ENCODE measurements at places on chromosomes 7 and 10.

GRCh38 chr7:55043691-55044370, 25.0 kb downstream of the EGFR start:
- no peak overlapping the region for H3K4me3 ChIP-seq
- no peaks in the 10 kb centered on the region for H3K36me3 ChIP-seq
- no peak for DNase-seq
- peak overlapping the region; percentile 75 for H3K27ac ChIP-seq
- H3K4me1 ChIP-seq, result peaks cover 28% of the 10 kb centered on the region
- H3K27me3 ChIP-seq, result no peaks in the 10 kb centered on the region

DNA sequence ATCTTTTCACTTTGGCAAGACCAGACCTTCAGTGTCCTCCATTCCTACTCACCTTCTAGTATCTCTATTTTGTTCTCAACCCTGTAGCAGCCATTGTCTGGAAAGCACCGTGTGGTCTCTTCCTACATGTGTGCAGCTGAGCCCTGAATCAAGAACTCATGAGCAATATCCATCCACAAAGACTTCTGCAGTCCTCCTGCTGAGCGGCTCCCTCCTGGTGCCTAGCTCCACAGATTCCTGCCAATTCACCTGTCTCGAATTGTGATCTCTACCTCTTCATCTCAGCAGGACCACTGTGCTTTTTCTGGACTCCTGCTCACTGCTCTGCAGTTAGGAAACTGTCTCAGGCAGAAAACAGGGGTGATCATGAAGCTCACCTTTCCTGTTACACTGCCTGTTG, 118.8 kb downstream of the RELN start:
- H3K27me3 ChIP-seq, result no peaks in the 10 kb centered on the region
- H3K4me3 ChIP-seq, result no peak overlapping the region
- H3K27ac ChIP-seq, result no peak overlapping the region

- no peak for DNase-seq
- no peak overlapping the region for H3K27ac ChIP-seq
- no peaks in the 10 kb centered on the region for H3K27me3 ChIP-seq
- peaks cover 9% of the 10 kb centered on the region for H3K36me3 ChIP-seq
These were observed 90.3 kb upstream of the FAM133B start for GRCh38 chr7:92680442-92680841.

GRCh38 chr10:129966370-129966888, 2.4 kb upstream of the EBF3 start:
- peaks cover 43% of the 10 kb centered on the region for H3K27me3 ChIP-seq
- peaks cover 12% of the 10 kb centered on the region for H3K36me3 ChIP-seq
- DNase-seq, result peak; percentile 87

GRCh38 chr10:127883516-127883915, 9.2 kb downstream of the CLRN3 start:
- no peak for DNase-seq
- H3K4me1 ChIP-seq, result peaks cover 37% of the 10 kb centered on the region
- peaks cover 4% of the 10 kb centered on the region for H3K27me3 ChIP-seq
- no peak overlapping the region for H3K27ac ChIP-seq

GRCh38 chr7:27532314-27532713, 130.4 kb downstream of the HIBADH start:
- no peaks in the 10 kb centered on the region for H3K4me1 ChIP-seq
- no peak overlapping the region for H3K27ac ChIP-seq
- no peak for DNase-seq
- no peak overlapping the region for H3K4me3 ChIP-seq
- H3K36me3 ChIP-seq, result peaks cover 10% of the 10 kb centered on the region

DNA sequence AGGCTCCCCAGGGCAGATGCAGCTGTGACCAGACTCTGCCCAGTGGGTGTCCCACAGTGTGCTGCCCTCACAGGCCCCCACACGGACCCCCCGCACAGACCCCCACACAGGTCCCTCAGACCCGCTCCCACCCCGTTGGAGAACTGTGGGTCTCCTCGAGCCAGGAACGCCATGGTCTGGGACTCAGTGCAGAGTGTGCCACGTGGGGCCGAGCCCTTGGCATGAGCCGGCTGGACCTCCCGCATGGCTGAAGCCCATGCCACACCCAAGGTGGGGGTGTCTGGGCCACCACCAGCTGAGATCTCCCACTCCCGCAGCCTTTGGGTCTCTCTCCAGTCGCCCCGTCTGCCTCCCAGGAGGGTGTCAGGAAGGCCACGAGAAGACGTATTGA, 34.3 kb downstream of the JAKMIP3 start:
- H3K27me3 ChIP-seq, result peaks cover 52% of the 10 kb centered on the region
- H3K4me3 ChIP-seq, result no peak overlapping the region
- H3K4me1 ChIP-seq, result no peaks in the 10 kb centered on the region
- H3K36me3 ChIP-seq, result no peaks in the 10 kb centered on the region
- H3K27ac ChIP-seq, result no peak overlapping the region

- no peak for DNase-seq
- no peak overlapping the region for H3K4me3 ChIP-seq
- no peak overlapping the region for H3K27ac ChIP-seq
- no peaks in the 10 kb centered on the region for H3K27me3 ChIP-seq
- H3K4me1 ChIP-seq, result peaks cover 16% of the 10 kb centered on the region
These were observed 139.8 kb upstream of the AOAH start for GRCh38 chr7:36863901-36864701.

DNA sequence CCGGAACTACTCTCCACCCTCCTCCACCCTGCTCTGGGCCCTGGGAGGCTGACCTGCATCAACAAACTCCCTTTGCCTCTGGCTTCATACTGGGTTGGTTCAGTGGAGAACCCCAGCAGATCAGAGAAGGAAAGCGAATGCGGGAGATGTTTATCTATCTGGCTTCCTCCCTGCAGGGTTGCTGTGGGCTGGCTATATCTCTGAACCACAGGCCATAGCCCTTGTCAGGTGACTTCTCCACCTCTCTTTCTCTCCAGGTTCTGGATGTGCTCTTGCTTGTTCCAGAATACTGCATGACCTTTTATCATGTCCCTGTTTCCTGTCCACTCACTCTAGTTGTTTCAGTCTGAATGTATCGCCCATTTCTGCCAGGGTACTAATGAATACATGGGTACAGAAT, 51.7 kb upstream of the IFRD1 start:
- no peak for DNase-seq
- no peaks in the 10 kb centered on the region for H3K36me3 ChIP-seq
- no peak overlapping the region for H3K4me3 ChIP-seq
- no peaks in the 10 kb centered on the region for H3K4me1 ChIP-seq
- no peak overlapping the region for H3K27ac ChIP-seq

DNA sequence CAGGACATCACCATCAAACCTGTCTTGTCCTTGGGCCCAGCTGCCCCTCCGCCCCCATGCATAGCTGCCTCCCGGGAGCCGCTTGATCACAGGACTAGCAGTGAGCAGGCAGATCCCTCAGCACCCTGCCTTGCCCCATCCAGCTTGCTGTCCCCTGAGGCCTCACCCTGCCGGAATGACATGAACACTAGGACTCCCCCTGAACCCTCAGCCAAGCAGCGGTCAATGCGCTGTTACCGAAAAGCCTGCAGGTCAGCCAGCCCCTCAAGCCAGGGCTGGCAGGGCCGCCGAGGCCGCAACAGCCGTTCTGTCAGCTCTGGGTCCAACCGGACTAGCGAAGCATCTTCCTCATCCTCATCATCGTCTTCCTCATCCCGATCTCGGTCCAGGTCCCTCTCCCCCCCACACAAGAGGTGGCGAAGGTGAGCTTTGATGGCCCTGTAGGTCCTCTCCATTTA, 5.2 kb upstream of the NOLC1 start:
- peaks cover 70% of the 10 kb centered on the region for H3K36me3 ChIP-seq
- H3K4me3 ChIP-seq, result no peak overlapping the region
- H3K27ac ChIP-seq, result no peak overlapping the region
- H3K4me1 ChIP-seq, result peaks cover 5% of the 10 kb centered on the region
- no peaks in the 10 kb centered on the region for H3K27me3 ChIP-seq

- no peak overlapping the region for H3K4me3 ChIP-seq
- H3K27me3 ChIP-seq, result peaks cover 3% of the 10 kb centered on the region
- no peaks in the 10 kb centered on the region for H3K36me3 ChIP-seq
- peak; percentile 75 for DNase-seq
- no peak overlapping the region for H3K27ac ChIP-seq
These were observed 3.0 kb upstream of the CALHM3 start for GRCh38 chr10:103481974-103482531.

DNA sequence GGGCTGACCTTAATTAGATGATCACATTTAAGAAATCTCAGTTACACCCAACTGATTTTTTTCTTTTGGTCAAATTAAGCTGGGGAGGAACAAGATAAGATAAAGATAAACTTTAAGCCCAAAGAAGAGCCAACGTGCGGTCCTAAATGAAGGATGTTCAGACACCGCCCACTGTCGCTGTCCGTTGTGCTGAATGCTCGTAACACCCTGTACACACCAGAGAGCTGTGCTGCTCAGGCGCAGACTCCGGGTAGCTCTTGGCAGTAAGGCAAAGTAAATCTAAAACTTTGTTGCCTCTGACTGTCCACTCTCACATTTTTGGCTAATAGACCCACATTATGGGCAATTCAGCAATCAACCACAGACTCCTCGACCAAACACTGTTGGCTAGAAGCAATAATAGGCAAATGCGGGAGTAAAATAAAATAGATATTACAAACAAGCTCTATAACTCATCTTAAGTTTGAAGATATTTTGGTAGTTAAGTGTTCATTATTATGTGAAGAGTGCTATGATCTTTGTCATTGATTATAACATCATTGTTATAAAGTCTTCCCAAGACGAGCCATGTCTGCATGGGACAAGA, 57.1 kb downstream of the PLPP4 start:
- no peaks in the 10 kb centered on the region for H3K36me3 ChIP-seq
- peak; percentile 73 for DNase-seq
- H3K4me3 ChIP-seq, result no peak overlapping the region
- H3K27me3 ChIP-seq, result no peaks in the 10 kb centered on the region
- no peak overlapping the region for H3K27ac ChIP-seq
- H3K4me1 ChIP-seq, result no peaks in the 10 kb centered on the region

DNA sequence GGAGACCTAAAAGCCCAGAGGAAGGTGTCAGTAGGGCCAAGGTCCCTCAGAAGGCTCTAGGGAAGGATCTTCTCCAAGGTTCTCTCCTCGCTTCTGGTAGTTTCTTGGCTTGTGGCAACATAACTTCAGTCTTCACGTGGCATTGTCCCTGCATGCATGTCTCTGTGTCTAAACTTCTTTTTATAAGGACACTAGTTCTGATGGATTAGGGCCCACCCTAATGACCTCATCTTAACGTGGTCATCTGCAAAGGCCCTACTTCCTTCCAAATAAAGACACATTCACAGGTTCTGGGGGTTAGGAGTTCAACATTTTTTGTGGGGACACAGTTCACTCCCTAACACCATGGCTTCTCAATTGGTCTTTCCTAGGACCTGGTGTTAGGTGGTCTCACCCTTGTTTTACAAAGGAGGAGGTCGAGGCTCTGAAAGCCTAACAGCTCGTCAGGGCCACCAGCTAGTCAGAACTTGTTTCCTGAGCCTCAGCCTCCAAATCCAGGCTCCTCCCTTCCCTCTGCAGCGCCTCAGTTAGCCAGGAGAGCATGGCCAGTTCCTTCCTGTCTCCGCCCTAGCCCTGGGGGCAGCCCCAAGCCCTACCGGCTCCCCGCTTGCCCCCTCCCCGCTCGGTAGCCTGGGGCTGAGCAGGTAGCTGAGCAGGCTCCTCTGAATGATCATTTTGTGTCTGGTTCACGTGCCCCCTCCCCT, 109.7 kb upstream of the PPIF start:
- DNase-seq, result no peak
- H3K36me3 ChIP-seq, result peaks cover 6% of the 10 kb centered on the region
- peaks cover 35% of the 10 kb centered on the region for H3K4me1 ChIP-seq
- peaks cover 6% of the 10 kb centered on the region for H3K27me3 ChIP-seq
- peak overlapping the region; percentile 45 for H3K27ac ChIP-seq

GRCh38 chr10:129135624-129136023, 331.4 kb upstream of the MGMT start:
- H3K27ac ChIP-seq, result no peak overlapping the region
- H3K4me1 ChIP-seq, result peaks cover 2% of the 10 kb centered on the region
- H3K36me3 ChIP-seq, result no peaks in the 10 kb centered on the region
- H3K27me3 ChIP-seq, result peaks cover 2% of the 10 kb centered on the region
- no peak for DNase-seq

DNA sequence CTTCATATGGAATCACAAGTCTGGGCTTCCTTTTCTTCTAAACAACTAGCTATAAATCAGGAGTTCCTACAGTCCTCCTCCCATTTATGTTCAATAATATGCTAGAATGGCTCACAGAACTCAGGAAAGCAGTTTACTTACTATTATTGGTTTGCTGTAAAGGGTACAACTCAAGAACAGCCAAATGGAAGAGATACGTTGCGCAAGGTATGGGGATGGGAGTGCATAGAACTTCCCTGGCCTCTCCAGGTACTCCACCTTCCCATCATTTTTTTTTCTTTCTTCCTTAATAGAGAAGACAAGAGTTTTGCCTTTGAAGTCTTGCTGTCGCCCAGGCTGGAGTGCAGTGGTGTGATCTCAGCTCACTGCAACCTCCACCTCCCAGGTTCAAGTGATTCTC, 27.1 kb upstream of the SEMA4G start:
- no peak overlapping the region for H3K27ac ChIP-seq
- H3K4me3 ChIP-seq, result no peak overlapping the region
- no peak for DNase-seq

DNA sequence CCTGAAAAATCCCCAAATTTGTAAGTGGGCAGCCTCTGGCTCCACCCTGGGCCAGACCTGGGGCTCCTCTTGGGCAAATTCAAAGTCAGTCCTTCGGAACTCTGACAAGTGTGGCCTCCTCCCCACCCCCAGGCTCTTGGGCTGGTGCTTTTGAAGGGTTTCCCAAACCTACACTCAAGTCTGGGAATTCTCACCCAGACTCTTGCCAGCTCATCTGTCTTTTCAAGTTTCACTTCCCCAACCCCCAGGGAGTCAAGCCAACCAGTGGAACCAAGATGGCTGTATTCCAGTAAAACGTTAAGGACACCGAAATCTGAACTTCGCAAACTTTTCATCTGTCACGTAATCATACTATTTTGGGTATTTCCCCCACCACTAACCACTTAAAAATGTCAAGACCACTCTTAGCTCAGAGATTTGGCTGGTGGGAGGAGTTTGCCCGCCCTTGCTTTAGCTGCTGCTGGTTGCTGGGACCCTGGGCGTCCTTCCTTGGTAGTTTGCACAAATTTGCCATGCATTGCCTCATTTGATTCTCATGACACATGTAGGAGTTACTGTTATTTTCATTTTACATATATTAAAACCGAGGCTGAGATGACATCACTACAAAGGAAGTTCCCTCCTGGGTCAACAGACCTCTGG, 1.7 kb upstream of the MYO1G start:
- H3K36me3 ChIP-seq, result peaks cover 83% of the 10 kb centered on the region
- no peak overlapping the region for H3K4me3 ChIP-seq

DNA sequence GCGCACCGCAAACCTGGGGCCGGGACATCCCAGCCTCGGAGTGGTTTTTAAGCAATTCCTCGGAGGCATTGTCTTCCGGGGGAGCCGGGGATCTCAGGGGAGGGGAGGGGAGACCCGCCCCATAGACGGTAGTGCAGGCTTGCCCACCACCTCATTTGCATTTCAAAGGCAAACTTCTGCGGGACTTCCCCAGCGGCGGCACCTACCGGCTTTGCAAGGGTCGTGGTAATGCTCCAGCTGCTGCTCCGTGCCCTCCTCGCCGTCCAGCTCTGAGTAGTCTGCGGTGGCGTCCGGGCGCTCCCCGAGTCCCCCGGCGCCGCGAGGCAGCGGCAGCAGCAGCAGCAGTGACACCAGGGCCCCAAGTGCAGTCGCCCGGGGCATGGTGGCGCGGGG, 425 bp downstream of the TLL2 start:
- H3K4me3 ChIP-seq, result peak overlapping the region; percentile 45
- no peaks in the 10 kb centered on the region for H3K36me3 ChIP-seq
- H3K27ac ChIP-seq, result no peak overlapping the region
- peaks cover 21% of the 10 kb centered on the region for H3K4me1 ChIP-seq
- H3K27me3 ChIP-seq, result peaks cover 43% of the 10 kb centered on the region
- peak; percentile 11 for DNase-seq
